ENCODE measurements at places on chromosomes 13 and 19.
A peak's percentile ranks its signal among the peaks of the same experiment; 100 is the strongest.

DNA sequence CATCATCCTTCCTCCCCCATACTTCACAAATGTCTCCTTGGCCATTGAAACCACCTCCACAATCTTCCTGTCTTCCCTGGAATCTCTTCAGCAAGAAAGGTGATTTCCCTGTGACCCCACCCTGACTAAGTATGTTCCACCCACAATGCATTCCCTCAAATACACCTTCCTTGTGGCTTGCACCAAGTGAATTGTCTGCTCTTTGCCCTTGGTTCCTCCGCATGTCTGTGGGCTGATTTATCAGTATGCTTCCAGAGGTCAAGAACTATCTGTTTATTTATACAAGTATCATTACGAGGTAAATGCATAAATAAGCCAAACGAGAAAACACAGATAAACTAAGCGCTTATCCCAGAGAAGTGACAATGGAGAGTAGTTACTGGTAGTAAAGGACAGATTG, 45.4 kb upstream of the POMP start:
- DNase-seq, result no peak

GRCh38 chr13:114035583-114036531, 62.0 kb upstream of the C13orf46 start:
- DNase-seq, result no peak

GRCh38 chr13:31824705-31825517, 85.6 kb downstream of the RXFP2 start:
- DNase-seq, result no peak

DNA sequence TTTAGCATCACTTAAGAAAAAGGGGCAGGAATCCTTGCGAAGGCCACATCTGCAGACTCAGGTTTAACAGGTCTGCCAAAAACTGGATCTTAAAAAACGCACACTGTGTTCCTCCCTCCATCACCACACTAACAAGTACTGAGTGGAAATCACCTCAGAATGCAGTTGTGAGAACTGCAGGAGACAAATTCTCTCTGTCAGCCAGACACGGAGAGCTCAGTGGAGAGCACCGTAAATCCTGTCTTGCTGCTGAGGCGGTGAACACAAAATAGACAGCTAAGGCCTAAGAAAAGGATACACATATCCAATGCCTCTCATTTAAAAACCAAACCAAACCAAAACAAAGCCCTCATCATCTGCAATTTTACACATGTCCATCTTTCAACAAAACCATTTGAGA, 1287.6 kb downstream of the EFNB2 start:
- no peak for DNase-seq

DNA sequence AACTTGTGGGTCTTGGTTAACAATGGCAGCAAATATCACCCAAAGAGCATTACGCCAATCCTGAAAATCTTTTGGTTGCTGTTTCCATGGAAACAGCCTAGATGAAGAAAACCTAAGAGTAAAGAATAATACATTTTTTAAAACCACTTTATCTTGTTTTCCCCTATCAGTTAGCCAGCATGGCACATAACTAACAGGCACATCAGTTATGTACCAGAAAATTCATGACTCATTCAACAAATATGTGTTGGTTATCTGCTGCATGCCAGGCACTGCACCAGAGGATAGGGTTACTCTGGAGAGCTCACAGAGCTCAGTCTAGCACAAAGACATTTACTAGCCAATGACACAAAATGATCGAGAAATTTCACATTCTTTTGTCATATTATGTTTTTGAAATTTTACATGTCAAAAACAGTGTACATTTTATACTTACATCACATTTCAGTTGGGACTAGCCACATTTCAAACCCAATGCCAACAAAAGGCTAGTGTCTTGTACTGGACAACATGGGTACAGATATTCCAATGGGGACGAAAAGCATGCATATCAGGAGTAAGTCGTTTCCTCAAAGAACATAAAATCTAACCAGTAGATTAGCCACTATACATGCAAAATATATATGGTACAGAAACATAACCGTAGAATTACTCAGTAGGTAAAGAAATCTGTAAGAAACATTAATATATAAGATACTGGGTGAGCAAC, 20.3 kb downstream of the LNX2 start:
- DNase-seq, result no peak

DNA sequence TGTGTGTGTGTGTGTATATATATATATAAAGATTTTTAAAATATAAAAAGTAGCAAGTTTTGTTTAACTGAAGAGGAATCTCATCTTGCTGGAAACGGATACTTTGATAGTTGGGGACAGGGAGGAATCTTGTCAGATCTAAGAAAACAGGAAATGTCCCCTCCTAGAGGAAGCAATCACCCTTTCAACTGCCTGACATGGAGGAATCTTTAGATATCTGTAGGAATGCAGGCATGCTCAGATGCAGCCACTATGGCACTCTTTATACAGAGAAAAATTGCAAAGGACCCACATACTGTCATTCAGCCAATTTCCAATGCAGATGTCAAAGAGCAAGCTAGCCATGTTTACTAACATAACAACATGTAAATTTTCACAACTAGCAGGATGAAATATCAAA, 38.8 kb downstream of the ZNF611 start:
- no peak for DNase-seq

GRCh38 chr13:101700598-101700997, 248.1 kb downstream of the ITGBL1 start:
- DNase-seq, result no peak

- no peak for DNase-seq
Observed at GRCh38 chr13:74466020-74466419, 331.8 kb upstream of the KLF12 start.

DNA sequence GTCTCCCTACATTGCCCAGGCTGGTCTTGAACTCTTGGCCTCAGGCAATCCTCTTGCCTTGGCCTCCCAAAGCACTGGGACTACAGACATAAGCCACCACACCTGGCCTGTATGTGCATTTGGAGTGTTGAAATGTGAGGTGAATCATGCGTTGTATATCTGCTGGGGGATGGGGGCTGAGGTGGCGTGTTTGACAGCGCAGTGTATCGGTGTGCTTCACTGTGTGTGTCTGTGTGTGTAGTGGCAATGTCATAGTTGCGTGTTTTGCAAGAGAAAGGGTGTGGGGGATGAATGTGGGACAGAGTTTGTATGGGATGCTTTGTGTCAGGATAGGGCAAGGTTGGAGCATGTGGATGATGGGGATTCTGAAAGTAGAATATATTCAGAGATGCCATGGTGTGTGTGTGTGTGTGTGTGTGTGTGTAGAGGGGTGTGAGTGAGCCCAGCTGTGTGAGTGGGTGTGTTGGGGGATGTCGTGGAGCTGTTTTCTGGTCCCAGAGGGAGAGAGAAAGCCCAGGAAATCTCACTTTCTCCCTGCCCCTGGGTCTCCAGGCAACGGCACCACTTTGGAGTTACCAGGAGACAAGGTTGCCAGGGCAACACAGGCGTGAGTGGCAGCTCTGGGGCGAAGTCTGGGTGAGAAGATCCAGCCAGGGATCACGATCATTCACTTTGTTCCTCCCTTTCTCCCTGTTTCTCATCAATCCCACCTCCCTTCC, 1.1 kb upstream of the SWSAP1 start:
- no peak for DNase-seq

DNA sequence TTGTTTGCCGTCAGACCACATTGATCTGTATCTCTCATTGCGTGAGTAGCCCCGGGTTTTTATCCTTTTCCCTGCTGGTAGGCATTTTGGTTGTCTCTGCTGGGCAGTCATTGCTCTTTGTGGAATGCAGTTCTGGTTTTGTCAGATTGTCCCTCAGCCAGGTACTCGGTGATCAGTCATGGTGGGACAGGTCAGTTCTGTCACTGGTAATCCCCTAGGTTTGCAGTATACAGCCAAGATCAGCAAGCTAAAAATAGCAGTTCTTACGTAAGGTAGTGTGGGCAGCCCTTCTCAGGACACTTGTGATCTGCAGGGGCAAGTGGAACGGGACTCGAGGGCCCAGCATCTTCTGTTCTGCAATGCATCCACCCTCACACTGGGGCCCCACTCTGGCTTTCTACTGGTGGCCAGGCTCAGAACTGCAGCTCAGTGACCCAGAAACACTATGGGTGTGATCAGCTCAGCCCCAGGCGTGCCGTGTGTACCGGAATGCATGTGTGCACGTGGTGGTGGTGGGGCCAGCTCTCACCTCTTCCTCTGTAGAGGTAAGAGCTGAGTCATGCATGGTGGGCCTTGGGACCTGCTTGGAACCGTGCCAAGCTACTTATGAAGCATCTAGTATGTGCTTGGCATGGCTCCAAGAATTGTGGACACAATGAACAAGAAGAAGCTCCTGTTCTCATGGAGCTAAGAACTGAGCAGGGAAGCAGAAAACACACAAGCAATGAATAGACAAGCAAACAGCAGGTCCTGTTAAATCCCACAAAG, 6.3 kb downstream of the PLEKHF1 start:
- DNase-seq, result peak; percentile 83

- DNase-seq, result no peak
Observed at GRCh38 chr19:46603195-46603637, 2.1 kb downstream of the CALM3 start.

All from activated CD4-positive, alpha-beta T cell treated with anti-CD3 and anti-CD28 coated beads, Interleukin-2, amount 50 U/mL, for 48 hours (primary cell).